ENCODE measurements at places on chromosomes 16 and 17.

DNA sequence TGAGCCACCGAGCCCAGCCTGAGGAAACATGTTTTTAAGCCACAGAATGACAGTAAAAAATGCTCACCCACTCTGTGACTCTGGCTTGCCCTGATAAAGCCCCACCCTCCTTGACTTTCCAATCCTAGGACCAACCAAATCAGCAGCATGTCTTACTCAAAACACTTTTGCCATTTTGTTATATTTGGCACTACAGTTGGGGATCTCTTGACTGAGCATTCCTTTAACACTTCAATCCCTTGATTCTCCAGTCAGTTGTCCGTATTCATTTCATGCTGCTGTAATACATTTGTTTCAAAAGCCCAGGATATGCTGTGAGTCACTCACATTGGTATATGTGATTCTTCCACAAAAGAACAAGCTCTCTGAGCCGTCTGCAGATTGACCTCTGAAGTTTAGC, 8.2 kb downstream of the MYH3 start:
- DNase-seq = no peak

DNA sequence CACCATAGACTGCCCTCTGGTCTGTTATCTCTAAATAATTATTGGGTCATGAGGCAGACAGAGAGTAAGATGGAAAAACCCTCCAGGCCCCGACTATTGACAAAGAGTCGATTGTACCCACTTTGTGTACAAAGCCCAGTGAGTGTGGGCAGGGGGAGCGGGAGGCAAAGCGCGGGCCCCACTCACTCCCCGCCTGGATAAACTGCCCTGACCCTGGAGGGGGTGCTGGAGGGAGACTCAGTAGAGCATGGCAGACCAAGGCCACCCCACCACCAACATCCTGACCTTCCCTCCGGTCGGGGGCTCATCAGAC, 11.2 kb upstream of the CPSF4L start:
- DNase-seq = no peak

DNA sequence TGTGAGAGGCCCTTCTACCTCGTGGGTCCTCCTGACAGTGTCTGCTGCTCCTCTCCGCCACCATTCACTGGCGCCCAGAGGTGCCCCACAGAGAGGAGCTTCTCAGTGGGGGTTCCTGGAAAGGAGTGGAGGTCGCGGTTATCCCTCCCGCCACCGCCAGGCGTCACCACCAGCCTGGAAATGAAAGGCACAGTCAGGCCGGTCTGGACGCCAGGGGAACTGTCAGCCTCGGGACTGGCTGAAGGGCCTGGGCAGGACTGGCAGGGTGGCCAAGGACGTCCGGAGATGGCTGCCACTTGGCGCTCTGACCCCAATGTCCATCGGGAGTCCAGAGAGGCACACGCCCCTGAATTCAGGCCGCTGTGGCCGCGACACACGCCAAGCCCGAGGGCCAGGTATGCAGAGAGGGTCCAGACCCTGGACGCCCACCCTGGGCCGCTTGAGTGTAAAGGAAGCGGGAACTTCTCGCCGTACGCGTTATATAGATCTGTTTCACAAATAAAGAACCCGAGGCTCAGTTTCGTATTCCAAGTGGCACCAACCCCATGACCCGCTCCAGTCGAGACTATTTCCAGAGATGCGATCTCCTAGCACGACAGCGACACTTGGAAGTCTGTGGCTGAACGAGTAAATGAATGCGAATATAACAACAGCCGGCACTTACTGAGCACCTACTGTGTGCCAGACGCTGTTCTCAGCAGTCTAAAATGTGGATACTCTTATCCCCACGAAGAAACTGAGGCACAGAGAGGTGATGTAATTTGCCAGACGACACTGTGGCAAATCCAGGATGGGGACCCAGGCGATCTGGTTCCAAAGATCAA, 7.6 kb upstream of the NXPH3 start:
- peak; percentile 88 for DNase-seq

GRCh38 chr17:61487161-61487988, 35.2 kb downstream of the TBX4 start:
- DNase-seq = no peak

GRCh38 chr17:42548070-42548837, 4.5 kb upstream of the HSD17B1 start:
- DNase-seq = peak; percentile 83

Data from activated CD4-positive, alpha-beta T cell treated with anti-CD3 and anti-CD28 coated beads, Interleukin-10, Interleukin-2, amounts not matched to agents 100 ng/mL and 50 ng/mL, durations not matched to agents 16 hours and 8 hours (primary cell).